Body of pancreas (tissue), 4 donors: ENCODE measurements at places on chromosomes 6 and 20.

GRCh38 chr6:83490217-83490807 lies 22.0 kb upstream of the PRSS35 start:
- DNase-seq: no peak

DNA sequence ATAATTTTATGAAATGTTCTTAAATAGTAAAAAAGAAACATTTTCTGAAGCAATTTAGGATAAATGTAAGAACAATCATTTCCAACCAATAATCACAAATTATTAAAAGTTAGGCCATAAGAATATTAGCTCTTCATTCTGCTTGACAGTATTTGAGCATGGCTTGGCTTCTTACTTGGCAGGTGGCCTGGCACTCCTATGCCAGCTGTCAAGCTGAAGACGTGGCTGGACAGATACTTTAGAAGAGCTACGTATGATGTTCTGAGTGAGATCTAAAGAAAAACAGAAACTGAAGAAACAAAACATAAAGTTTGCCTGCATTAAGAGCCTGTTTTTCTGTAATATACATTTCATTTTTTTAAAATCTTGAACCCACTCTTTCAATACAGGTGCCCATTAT lies 438.9 kb downstream of the GRIK2 start:
- no peak for DNase-seq

DNA sequence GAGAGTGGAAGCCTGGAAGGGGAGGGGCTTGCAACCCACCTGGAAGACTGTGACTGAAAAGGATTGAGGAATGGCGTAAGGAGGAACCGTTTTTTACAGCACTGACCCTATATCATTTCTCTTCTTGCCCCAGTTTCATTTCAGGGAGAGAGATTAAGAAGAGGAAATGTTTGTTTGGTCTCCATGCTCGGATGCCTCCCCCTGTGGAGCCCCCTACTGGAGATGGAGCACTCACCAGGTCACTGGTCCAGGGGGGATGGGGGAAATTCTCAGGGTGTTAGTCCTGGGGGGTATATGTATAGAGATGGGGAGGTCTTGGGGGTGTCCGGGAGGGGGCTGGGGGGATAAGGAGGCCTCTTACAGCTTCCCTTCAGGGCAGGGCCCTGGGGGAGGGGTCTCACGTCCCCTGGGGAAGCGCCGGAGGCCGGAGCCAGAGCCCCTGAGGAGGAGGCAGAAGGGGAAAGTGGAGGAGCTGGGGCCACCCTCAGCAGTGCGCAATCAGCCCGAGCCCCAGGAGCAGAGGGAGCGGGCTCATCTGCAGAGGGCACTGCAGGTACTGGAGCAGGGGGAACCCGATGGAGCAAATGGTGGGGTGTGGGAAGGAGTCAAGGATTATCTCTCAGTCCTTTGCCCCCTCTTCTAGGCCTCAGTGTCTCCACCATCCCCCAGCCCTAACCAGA lies 3.2 kb downstream of the CUTA start:
- DNase-seq: no peak

- no peak for DNase-seq
Observed at GRCh38 chr6:134171517-134171916, 119.1 kb upstream of the SLC2A12 start.

DNA sequence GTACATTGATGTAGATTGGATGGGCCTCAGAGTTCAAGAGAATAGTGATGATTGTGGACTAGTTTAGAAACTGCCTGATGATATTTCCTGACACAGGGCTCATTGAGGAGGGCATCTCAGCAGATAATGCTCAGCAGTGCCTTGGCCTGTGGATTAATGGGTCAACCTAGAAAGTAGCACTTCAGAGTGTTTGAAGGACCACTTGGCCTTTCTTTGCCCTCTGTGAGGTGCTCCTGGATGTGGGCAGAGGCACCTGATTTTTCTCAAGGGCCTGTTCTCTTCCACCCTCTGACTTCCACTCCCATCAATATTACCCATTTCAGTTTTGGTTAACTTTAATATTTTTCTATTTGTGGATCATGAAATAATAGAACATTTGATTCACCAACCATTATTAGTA lies 270.6 kb upstream of the BMP2 start:
- no peak for DNase-seq

DNA sequence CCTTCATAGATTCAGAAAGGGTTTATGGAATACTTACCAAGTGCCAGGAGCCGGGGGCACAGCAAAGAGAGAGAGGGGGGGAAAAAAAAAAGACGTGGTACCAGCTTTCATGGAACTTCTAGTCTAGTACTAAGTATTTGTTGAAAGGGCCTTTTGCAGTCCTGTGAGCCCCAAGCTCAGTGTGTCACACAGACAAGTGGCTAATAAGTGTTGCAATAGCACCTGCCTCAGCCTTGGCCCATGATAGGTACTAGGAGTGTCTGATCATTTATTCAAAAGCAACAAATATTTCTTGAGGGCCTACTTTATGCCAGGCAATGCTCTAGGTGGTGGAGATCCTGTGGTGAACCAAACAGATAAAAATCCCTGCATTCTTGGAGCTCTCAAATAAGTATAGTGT lies 7.9 kb downstream of the MYLK2 start:
- DNase-seq: no peak

- DNase-seq: no peak
Observed at GRCh38 chr20:24795436-24795835, 153.6 kb upstream of the CST7 start.

- DNase-seq: no peak
Observed at GRCh38 chr6:129908356-129908755, 47.2 kb upstream of the TMEM244 start.

DNA sequence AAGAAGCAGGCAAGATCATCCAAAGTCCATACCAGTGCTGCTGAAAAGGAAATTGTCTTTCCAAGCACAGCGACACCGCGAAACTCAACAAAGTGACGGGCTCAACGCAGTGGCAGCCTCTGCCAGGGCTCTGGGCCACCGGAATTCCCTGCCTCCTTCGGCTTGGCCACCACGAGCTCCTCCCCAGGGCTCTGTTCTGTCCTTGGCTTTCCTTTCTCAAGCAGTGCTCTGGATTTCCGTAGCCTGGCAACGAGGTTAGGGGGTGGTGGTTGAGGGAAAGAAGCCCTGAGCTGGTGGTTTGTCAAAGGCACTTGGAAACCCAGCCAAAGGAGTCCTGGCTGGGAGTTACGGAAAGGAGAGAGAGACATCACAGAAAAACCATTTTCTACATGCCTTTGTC lies 31.2 kb downstream of the PRR18 start:
- no peak for DNase-seq

DNA sequence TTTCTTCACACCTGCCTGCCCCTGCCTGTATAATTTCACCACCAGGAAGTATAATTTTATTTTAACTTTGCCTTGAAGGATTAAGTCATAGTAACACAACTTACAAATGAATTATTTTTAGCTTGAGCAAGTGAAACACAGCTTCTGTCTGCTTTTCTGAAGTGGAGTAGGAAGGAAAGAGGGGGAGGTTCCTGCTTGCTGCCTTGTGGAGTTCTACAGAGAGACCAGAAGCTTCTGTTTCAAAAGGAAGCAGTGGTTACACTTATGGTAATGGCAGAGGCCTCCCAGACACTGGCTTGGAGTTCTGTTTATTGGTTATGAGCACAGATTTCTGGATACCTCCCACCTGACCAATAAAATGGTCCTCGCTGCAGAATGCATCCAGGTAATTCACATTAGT lies 159.6 kb downstream of the TMEM200A start:
- DNase-seq: no peak

DNA sequence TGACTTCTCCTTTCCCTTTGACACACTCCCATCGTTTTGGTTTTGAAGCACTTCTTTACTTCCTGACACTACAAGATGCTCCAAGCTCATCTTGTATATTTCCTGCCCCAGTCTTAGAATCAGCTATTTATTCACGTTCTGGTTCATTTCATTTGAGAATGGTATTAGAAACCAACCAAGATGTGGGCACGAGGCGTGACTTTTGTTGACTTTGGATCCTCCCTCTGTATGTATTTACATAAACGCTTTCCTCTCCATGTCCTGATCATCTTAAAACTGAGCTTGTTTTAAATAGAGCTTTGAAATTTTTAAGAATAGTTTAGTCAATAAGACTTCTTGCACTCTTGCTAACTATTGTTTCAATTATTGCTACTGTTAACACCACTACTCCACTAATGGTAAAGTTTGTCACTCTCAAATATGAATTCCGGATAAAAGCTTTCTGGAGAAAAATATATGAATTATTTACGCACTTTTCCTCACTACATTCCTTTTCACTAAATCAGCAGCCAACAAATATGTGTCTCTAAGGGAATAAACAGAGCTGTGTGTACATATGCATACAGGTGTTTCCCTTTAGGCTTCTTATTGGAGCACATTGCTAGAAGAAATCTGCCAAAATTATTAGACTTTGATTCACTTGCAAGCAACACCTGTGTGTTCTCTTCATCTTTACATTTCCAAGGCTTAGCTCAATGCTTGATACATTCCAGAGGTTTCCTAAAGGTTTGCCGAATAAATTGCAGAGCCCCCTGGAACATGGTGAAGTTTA lies 77.3 kb upstream of the TMEM244 start:
- no peak for DNase-seq

DNA sequence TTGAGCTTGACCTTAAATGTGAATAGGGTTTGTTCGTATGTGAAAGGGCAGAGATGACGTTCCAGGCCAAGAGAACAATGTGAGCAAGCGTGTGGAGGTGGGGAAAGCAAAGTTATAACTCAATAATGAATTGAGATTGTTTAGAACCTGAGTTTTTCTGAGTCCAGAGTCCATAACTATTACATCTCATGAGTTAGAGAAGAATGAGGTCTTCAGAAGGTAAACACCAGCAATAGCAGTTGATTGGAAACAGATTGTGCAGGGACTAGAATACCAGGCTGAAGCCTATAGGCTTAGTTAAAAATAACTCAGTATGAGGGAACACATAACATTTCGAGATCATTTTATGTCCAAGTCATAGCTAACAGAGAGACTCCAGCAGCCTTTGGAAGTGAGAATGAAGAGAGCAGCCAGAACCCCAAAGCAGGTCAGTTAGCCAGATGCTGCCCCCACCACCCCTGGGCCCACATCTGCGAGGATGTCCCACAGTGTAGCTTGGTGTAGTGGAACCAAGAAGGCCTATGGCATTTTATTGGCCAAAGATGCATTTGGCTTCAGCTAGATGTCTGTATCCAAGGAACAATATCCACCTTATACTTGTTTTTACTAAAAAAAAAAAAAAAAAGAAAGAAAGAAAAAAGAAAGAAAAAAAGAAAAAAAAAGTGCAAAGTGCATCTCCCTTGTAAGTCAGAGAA lies 121.7 kb downstream of the TNFRSF21 start:
- DNase-seq: no peak

- DNase-seq: no peak
Observed at GRCh38 chr20:42945234-42945994, 244.3 kb downstream of the PTPRT start.

DNA sequence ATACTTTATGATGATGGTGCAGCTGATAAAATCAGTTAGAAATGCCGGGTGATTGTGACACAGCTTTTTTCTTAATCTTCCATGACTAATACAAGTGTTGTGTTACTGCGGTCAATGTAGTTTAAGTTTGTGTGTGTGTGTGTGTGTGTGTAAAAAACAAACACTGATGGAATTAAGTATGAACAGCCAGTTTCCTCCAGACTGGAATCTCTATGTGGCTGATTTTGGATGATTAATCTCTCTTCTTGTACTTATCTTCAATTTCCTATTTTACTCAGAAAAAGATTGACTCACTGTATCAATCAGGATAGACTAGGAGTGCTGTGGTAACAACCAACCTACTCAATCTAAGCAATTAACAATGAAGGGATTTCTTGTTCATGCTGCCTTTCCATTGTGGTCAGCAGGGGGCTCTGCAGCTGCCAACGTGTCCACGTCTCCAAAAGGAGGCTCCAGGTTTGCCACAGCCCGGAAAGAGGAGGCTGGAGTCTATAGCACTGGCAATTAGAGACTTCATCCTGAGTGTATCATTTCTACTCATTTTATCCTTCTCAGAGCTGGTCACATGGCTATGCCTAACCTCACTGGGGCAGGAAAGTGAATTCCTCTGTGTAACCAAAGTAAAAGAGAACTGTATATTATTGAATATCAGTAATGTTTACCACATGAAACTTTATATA lies 107.7 kb downstream of the CD109 start:
- peak; percentile 43 for DNase-seq

DNA sequence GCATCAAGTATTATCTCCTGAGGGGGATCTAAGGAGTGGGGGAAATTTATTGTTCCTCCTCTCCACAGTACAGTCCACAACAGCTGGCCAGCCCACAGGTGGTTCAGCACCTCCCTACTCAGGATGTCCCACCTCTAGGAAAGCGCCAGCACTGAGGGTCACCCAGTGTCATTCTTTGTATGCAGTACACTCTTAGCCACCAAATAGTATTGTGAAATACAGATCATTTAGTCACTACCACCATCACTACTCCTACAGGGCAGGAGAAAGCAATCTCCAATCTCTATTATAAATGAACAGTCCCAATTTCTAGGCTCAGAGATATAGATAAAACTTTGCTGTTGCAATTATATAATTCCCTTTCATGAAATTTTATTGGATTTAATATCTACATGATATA lies 6.3 kb upstream of the ZNF76 start:
- no peak for DNase-seq

DNA sequence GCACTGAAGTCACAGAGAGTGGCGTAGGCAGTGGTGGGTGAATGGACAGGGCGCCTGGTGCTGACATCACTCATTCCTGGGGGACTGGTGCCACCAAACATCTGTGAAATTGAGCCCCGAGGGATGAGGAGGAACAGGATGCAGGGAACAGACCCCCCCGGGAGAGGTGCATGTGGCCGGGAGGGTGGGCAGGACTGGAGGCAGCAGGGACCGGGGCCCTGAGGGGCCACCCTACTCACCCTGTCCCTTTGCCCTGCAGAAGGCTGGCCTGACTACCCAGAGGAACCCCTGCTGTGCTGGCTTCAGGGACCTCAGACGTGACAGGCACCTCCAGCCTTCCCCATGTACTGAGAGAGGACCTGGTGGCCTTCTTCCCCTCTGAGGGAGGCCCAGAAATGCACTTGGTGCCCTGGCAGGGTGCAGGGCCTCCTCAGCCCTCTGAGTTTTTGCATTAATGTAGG lies 25.1 kb downstream of the SYNDIG1 start:
- DNase-seq: no peak

DNA sequence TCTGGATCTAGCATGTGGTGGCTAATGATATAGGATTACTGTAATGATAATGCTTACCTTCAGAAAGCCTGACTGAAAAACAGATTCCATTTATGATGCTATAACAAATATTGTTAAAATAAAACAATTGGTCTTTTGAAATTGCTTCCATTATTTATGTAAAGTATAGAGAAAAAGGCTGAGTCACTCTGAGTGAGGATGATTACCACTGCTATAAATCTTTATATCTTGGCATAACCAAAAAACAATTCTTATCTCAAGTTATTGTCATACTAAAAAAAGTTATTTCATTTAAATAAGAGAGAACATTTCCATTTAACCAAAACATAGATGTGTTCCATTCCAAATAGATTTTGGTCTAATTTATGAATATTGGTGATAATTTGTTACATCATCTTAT lies 53.0 kb upstream of the DST start:
- no peak for DNase-seq
